ENCODE measurements at places on chromosomes 11 and 22. TPM values are rescaled to one million over a fixed set of nuclear protein-coding genes. Genes with fewer than 3 reads are reported as not detected.

The CASP5 gene
- 0.75 TPM for total RNA-seq

The AIFM3 gene
- 0.75 TPM for total RNA-seq

The IGLL5 gene
- 1.9 TPM for total RNA-seq

The FOLR2 gene
- total RNA-seq: 9.9 TPM

The LINC01488 gene
- 0.59 TPM for total RNA-seq

The VPS37C gene
- 6.1 TPM for total RNA-seq

DNA sequence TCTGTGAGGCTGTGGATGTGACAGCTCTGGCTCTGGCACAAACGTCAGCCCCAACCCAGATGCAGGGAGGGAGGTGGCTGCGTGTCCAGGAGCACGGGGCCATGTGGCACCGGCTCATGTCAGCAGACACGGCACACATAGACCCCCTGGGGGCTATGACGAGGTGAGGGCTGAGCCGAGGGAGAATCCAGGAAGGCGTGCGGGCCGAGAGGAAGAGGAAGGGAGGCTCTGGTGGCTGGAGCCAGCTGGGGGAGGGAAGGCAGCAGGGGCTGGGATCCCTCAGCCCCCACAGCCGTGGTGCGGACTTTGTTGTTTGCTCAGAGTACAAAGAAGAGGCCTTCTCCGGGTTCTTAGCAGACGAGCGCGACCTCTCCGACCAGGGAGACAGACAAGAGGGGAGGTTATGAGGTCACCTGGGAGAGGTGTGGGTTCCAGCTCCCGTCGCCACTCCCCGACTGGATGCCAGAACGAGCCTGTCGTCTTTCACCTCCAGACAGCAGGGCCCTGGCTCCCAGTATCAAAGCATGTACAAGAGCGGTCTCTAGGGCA lies 46.1 kb downstream of the CDKN1C start:
- no peak for DNase-seq
- no peak overlapping the region for H3K4me3 ChIP-seq
- no peaks in the 10 kb centered on the region for H3K4me1 ChIP-seq
- no peak overlapping the region for H3K27ac ChIP-seq
- H3K27me3 ChIP-seq: no peaks in the 10 kb centered on the region

DNA sequence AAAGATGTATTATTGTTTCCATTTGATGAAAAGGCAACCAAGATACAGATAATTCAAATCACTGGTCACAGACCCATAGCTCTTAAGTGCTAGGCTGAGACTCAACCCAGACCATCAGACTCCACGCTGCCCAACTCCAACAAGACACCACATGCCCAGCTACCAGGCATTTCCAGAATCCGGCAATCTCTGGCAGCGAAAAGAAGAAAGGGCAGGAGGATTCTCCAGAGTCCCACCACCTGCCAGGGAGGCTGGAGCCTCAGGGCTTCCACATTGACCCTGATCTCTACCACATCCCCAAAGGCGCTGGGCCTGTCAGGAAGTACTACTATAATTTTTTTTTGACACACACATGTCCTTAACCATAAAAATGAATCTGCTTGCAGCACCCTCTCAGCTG lies 61.4 kb upstream of the ARFGAP3 start:
- no peak overlapping the region for H3K27ac ChIP-seq
- H3K36me3 ChIP-seq: no peaks in the 10 kb centered on the region
- no peak overlapping the region for H3K4me3 ChIP-seq
- peaks cover 11% of the 10 kb centered on the region for H3K4me1 ChIP-seq
- no peak for DNase-seq
- no peaks in the 10 kb centered on the region for H3K27me3 ChIP-seq

DNA sequence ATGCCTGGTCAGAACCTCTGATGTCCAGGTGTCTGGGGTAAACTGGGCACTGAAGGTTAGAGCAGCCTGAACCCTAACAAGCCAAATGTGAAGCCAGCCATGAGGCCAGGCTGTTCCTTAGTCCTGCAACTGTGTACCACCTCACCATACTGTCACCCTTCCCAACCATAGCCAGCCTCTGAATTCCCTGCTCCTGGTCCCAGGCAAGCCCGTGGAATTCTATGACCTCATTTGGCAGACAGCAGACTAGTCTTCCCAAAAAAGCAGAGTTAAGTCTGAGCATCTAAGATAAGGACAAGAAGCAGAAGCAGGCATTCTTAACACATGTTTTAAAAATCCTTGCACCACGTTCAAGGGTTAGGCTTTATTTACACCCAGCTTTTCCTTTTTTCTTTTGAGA lies 134.8 kb downstream of the C11orf58 start:
- no peaks in the 10 kb centered on the region for H3K4me1 ChIP-seq
- no peak overlapping the region for H3K4me3 ChIP-seq
- no peaks in the 10 kb centered on the region for H3K27me3 ChIP-seq
- peaks cover 4% of the 10 kb centered on the region for H3K36me3 ChIP-seq
- no peak overlapping the region for H3K27ac ChIP-seq

DNA sequence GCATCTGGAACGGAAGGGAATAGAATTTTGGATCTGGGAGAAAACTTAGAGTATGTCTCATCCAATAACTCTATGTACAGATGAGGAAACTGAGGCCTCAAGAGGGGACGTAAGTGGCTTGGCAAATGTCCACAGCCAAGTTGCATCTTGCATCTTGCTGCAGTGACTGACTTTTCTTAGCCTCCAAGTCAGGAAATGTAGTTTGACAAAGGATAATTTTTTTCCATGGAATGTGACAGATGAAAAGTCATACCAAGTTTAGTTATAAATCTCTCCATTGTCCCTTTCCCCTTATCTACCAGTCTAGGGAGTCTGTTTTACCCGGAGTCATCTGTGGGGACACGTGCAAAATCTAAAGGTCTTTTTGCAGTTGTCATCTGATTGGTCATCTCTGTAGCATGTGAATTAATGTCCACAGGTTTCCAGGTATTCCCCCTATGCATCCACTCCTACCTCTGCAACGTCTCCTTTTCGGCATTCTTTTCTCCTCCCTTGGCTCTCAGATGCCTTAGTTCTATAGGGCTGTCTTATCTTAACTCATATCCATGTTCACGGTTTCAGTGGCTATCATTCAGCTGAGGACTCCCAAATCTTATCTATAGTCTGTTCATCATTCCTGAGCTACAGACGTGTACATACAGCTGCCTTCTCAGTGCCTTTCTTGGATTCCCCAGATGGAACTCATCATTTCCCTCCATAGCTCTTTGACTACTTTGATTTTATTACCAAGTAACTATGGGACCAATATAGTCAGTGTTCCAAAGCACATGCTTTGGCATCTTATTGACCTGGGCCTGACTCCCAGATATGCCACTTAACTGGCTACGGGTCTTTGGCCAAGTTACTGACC lies 139.5 kb upstream of the TIMP3 start:
- H3K4me1 ChIP-seq: no peaks in the 10 kb centered on the region
- DNase-seq: no peak
- H3K27ac ChIP-seq: no peak overlapping the region
- H3K4me3 ChIP-seq: no peak overlapping the region
- no peaks in the 10 kb centered on the region for H3K36me3 ChIP-seq

- no peak for DNase-seq
- H3K27me3 ChIP-seq: no peaks in the 10 kb centered on the region
- H3K27ac ChIP-seq: no peak overlapping the region
- no peaks in the 10 kb centered on the region for H3K36me3 ChIP-seq
Measured at GRCh38 chr11:75549370-75549958, 12.6 kb upstream of the SERPINH1 start.

DNA sequence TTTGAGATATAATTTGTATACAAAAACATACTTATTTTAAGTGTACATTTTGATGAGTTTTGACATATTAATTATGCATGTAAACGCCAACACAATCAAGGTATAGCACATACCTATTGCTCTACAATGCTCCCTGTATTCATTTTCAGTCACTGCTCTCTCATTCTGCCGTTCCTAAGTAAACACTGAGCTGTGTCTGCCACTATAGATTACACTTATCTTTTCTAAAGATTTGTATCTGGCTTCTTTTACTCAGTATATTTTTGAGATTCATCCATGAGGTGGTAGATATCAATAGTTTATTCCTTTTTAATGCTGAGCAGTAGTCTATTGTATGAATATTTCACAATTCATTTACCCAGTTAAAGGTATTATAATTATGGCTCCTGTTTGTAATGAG lies 25.4 kb upstream of the BACE1-AS start:
- DNase-seq: no peak
- no peak overlapping the region for H3K4me3 ChIP-seq
- no peaks in the 10 kb centered on the region for H3K27me3 ChIP-seq
- no peak overlapping the region for H3K27ac ChIP-seq
- H3K36me3 ChIP-seq: no peaks in the 10 kb centered on the region
- H3K4me1 ChIP-seq: no peaks in the 10 kb centered on the region

- no peak overlapping the region for H3K4me3 ChIP-seq
- no peaks in the 10 kb centered on the region for H3K4me1 ChIP-seq
- no peaks in the 10 kb centered on the region for H3K36me3 ChIP-seq
- H3K27me3 ChIP-seq: no peaks in the 10 kb centered on the region
- DNase-seq: no peak
Measured at GRCh38 chr22:47943729-47944700, 1181.6 kb downstream of the TBC1D22A start.

Data from liver (tissue), 10 donors.